CD4-positive, alpha-beta T cell treated with Interleukin-4 for 1 hour (primary cell): ENCODE measurements at places on chromosomes 5 and 9.

- peak; percentile 29 for DNase-seq
Observed at GRCh38 chr9:135501261-135502167, 1.0 kb downstream of the MRPS2 start.

DNA sequence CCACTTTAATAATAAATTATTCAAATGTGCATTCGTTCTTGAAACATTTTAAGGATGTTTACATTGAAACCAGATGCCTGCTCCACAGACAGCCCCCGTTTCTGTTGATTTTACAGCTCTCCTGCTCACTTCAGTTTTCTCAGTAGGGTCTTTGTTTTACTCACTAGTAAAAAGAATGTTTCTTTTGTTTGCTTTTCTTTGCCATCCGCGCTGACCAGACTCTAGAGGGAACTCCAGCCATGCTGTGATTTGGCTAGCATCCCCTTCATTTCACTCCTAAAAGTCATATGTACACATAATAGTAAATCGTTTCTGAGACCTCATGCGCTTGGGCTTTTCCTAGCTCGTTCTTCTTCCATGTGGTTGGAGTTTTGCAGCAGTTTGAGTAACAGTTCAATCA, 28.7 kb upstream of the PALM2AKAP2 start:
- no peak for DNase-seq

GRCh38 chr5:57447658-57448057, 35.0 kb downstream of the ACTBL2 start:
- DNase-seq, result no peak

DNA sequence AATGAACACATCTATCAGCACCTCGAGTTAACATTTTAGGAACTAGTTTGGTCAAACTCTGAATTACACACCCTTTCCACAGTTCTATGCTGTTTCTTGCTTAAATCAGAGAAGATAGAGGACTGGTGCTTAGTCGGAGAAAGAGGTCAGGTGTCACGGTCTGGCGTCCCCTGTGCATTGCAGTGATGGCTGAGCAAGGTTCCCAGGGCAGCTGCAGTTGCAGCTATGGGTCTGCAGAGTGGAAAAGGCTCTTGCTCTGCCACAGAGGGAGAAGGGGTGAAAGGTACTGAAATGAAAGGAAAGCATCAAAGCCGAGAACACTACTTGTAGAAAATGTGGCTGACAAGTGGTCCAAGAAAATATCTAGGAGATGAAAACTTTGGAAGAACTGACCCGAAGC, 25.2 kb upstream of the SH3RF2 start:
- DNase-seq, result no peak

- no peak for DNase-seq
Observed at GRCh38 chr5:152514827-152515397, 109.8 kb upstream of the NMUR2 start.

- DNase-seq, result no peak
Observed at GRCh38 chr9:124780757-124781151, 3.8 kb downstream of the OLFML2A start.

GRCh38 chr9:34563262-34563661, 26.3 kb downstream of the CNTFR start:
- no peak for DNase-seq

DNA sequence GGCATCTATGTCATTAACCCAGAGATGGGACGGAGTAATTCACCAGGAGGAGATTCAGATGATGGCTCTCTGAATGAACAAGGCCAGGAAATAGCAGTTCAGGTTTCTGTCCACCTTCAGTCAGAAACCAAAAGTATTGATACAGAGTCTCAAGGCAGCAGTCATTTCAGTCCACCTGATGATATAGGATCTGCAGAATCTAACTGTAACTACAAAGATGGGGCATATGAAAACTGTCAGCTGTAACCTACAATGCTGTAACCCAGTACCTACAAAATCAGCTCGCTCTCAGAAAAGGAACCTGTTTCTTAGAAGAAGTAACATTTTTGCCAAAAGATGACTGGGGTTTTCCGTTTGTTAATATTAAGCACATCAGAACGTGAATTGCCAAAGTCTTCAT, 14.7 kb downstream of the MFAP3 start:
- DNase-seq, result no peak

DNA sequence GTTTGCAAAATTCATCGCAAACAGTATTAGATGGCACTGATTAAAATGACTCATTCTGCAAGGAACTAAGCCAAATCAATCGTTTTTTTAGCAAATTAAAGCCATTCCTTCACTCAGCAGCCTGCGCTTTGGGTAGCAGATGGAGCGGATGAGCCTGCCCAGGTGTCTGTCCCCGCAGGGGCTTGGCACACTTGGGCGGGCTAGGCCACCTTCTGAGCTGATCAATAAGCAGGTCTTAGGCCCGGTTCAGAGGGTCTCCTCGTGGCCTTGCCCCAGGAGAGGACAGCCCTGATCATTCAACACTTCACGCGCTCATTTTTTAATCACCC, 78.0 kb upstream of the FCN1 start:
- DNase-seq, result no peak

DNA sequence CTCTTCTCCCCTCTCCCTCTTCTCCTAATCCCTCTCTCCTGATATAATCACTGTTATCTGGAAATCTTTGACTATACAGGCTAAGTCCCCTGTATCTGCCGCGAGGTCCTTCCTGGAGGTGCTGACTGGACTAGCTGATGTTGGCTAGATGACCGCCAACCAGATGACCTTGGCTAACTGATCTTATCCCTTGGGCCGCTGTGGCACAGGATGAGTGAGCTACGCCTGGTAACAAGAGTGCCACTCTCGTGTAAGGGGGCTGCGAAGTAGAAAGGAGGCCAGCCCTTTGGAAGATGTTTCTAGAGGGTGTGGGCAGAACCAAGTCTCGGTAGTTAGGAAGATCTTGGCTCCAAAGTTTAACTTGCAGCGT, 345 bp upstream of the PRRC1 start:
- no peak for DNase-seq

GRCh38 chr5:1538276-1538675, 14.5 kb upstream of the LPCAT1 start:
- DNase-seq, result no peak

- no peak for DNase-seq
Observed at GRCh38 chr9:90834828-90835595, 33.4 kb downstream of the SYK start.

DNA sequence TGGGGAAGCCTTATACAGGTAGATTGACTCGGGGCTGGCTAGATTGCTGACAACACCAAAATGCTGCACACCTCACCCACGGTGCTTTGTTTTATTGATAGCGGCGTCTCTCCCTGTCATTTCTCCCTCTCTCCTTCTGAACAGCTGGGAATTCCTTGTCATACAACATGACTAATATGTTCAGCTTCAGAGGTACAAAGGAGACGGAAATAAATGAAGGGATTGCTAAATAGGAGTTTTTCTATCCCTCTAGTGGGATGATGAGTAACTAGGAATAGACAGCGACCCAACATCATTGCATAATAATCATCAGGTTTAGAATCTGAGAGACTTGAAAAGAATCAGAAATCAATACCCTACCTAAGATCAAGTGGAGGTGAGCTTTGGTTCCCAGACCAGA, 337.7 kb upstream of the PANK3 start:
- DNase-seq, result no peak

GRCh38 chr9:2086971-2087370, 71.8 kb downstream of the SMARCA2 start:
- DNase-seq, result no peak

DNA sequence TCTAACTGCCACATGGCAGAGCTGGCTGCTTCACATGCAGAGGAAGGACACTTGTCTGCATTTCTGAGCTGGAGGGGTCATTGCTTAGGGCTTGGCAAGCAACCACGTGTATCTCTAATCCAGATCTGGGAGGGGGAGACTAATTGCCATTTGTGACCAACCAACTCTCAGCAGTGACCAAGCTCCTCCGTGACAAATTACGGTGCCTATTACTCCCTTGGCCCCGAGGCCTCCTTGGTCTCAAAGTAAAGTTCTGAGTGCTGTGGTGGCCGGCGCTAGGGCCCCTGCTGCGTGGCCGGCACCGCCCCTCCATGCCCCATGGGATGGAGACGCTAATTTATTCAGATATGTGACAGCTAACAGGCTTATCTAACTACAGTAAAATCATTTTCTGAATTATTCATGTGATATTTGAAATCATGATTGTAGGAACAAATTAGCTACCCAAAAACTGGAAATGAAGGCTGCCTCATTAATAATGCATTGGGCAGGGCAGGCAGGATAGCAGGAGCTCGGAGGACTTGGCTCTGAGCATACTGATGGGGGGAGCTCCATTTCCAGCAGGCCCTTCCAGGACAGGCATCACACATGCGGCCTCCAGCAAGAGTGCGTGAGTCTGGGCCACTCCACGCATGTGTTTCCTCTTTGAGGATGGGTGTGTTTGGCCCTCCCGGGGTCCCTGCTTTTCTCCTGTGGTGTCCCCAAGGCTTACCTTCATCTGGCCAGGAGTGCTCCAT, 67.7 kb downstream of the C5orf15 start:
- no peak for DNase-seq

DNA sequence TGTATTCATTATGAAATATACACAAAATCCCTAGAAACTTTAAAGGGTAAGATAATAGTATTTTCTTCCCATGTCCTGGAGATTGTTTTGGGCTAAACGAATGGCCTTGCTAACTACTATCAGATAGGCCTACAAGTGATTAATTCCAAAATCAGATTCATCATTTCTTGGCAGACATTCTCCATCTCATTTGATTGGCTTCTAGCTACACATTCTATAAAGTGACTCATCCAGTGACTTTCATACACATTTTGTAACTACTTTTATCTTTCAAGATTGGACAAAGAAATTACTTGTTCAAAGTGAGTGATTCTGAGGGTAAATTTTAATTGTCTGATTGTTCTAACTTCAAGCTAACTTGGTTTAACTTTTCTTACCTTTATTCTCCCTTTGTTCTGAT, 93.3 kb downstream of the RAPGEF6 start:
- DNase-seq, result no peak

- DNase-seq, result no peak
Observed at GRCh38 chr5:50733741-50734140, 67.3 kb downstream of the PARP8 start.

DNA sequence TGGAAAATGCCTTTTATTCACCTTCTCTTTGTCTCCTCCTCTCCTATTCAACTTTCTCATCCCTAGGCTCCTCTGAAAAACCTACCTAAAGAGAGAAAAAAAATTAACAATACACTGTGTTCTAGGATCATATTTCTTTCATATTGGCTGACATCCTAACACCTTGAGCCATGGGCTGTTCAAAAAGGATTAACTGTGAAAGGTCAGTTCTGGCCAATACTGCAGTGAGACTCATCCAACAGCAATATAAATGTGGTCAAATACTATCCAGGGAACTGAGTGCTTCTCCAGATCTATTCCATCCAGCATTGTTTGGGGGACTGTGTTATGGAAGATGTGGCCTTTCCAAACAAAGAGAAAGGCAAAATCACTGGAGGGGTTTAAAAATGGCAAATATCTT, 131.1 kb upstream of the MOCS2 start:
- no peak for DNase-seq

DNA sequence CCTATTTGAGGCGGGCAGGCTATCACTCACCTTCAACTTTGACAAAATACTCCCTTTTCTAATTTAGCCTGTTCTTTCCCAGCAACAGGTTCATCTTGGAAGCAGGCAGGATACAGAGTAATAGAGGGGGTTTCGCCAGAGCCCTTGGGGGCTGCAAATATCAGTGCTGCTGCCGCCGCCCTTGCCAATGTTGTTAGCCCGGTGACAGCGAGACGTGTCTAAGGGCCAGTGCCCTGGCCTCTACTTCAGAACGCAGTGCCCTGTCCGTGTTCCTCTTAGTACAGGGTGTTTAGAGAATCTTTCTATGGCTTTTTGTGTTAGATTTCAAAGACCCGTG, 703 bp downstream of the FAM120AOS start:
- no peak for DNase-seq

- no peak for DNase-seq
Observed at GRCh38 chr5:65840071-65840470, 86.3 kb upstream of the ERBIN start.

GRCh38 chr5:56003179-56003578, 8.4 kb upstream of the IL6ST start:
- DNase-seq, result no peak

- DNase-seq, result no peak
Observed at GRCh38 chr5:111447099-111447498, 65.2 kb downstream of the STARD4 start.

GRCh38 chr9:109857336-109857735, 77.3 kb downstream of the PALM2AKAP2 start:
- DNase-seq, result no peak

DNA sequence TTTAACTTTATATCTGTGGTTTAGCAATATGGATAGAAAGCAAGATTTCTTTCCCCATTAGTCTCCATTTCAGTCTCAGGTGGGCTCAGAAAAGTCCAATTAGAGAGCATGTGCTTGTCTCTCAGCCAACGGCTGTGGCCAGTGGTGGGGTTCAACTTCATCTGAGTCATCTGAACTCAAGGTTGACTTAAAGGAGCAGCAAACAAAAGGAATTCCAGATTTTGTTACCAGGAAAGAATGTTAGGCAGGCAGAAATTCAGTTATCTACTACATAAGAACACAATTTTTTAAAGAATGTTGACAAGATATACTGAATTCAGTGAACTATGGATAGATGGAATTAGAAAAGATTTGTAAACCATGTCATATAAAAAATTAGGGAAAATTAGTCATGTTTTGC, 784.1 kb downstream of the MAT2B start:
- no peak for DNase-seq

DNA sequence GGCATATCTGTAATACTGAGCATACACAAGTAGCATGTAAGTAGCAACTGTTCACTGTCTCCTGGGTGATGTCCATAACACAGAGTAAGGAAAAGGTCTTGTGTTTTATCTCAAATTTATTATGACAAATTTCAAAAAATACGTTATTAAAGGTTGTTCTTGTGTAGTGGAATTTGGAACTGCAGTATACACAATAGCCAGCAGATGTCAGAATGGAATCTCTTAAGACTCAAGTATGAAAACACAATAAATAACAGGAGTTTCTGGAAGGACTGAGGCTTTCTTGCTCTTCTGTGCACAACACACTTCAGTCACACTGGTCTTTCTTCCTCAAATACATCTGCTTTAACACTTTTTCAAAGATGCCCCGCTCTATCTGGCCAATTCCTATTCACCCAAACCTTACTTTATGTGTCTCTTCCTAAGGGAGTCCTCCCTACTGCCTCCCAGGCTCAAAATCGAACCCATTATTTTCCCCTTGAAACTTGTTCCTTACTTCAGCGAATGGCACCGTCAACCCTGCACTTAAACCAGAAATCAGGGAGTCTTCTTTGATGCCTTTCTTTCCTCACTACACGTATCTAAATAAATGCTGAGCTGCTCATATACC, 6.5 kb upstream of the FBXO10 start:
- peak; percentile 54 for DNase-seq
